ENCODE measurements at places on chromosomes 4 and X. TPM values are rescaled to one million over a fixed set of nuclear protein-coding genes. Genes with fewer than 3 reads are reported as not detected.

DNA sequence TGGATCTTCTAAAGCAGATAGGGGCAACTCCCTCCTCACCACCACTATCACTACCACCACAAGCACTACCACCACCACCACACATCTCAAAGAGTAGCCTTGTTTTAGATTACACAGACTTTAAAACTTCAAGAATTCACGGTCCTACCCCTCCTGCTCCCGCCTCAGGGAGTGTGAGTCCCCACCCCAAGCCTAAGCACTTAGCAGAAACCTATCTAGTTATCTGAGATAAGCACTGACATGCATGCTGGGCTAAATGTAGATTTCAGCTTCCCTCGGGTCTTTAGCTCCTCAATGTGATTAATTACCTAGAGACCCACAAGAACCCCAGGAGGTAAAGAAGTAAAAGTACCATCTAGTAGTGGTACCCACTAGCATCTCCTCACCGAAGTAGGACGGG lies 775 bp downstream of the AMOT start:
- DNase-seq = no peak

DNA sequence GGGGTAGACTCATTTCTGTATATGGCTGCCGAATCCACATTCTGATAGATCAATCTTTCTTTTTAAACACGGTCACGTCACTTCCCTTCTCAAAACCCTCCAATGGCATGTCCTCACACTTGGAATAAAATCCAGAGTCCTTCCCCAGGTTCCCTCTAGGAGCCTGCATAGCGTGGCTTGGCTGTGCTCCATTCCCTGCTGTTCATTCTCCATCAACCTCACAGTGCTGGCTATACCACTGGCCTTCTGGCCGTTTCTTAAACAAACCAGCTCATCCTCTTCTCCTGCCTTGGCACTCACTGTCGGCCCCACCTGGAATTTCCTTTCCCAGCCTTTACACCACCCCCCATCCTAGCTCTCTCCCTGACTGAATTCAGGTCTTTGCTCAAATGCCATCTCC lies 77.1 kb downstream of the RBM47 start:
- no peak for DNase-seq

- peak; percentile 95 for DNase-seq
Measured at GRCh38 chr4:138596896-138597295, 354.7 kb upstream of the SLC7A11 start.

DNA sequence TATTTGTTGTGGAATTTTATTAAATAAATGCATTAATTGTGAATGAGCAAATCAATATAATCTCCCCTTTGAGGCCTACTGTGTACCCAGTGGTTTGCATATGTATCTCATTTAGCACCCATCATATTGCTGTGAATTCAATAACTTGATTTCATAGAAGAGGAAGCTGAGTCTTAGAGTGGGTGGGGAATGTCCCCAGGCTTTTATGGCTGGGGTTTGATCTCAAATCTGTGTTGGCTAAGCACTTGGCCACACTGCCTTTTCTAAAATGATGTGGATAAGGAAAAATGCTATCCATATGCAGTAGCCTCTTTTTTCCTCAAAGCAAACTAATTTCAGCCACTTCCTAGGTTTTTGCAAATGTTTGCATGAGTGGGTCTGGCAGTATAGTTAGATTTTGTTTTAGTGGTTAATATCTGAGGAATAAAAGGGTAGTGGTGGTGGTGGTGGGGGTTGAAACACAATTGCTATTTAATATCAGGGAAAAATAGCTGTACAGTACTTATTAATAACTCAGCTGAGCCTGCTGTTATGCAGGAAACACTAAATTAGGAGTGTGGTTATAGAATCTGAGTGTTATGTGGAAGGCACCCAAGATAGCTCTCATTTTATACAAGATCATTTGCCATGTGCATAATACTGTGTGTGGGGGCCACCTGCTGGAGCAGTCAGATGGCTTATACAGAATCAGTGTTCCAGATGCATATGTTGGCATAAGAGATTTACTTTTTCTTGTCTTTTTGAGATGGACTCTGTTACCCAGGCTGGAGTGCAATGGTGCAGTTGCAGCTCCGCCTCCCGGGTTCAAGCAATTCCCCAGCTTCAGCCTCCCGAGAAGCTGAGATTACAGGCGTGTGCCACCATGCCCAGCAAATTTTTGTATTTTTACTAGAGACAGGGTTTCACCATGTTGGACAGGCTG lies 108.0 kb downstream of the TMEM131L start:
- DNase-seq = peak; percentile 96

- peak; percentile 75 for DNase-seq
Measured at GRCh38 chr4:140427106-140427918, at the start of gene CLGN. TSS of gene CLGN (minus strand) at chr4:140427648. CDS start at chr4:140413078, 14,570 bp downstream.

- DNase-seq = peak; percentile 27
Measured at GRCh38 chrX:105695451-105695850, 126.9 kb upstream of the NRK start.

Gene MAGEC1
- polyA plus RNA-seq = not detected

Gene TBL1X
- polyA plus RNA-seq = 9.1 TPM

Gene GABRG1
- not detected for polyA plus RNA-seq

Gene SPANXD
- not detected for polyA plus RNA-seq

Gene HTT
- polyA plus RNA-seq = 26.6 TPM

Gene APLN
- polyA plus RNA-seq = 9.0 TPM
